Lower lobe of right lung (tissue), 2 donors: ENCODE measurements at places on chromosomes 3 and 15.

DNA sequence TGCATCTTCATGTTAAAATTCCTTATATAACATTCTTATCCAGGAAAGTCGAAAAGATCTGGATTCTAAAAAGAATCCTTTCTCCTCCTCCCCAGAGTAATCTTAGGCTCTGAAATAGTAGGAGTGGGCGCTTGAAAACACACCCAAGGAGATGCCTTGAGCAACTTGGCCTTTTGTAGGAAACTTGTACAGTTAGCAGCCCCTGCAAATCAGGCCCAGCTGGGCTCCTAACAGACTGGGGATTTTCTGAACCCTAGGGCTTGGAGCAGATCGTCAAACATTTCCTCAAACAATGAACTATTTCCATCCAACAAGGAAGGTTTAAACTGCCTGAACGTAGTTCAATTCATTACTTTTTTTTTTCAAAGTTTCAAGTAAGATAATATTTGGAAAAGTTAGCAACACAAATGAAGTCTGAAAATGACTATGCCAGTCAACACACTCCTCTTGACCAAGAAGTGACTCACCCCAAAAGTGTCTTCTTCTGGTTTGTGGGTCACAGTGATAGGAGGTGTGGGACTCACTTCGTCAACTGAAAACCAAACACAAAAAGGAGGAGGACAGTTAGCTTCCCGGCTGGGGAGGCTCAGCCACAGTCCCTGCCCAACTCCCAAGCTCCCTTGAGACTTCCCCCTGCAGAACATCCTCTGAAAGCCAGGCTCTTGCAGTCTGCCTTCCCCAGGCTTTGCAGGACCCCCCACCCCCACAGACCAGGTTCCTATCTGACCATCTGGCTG, 129.7 kb downstream of the NTRK3 start:
- DNase-seq, result no peak

GRCh38 chr3:38130631-38131065, 6.3 kb downstream of the ACAA1 start:
- DNase-seq, result no peak

DNA sequence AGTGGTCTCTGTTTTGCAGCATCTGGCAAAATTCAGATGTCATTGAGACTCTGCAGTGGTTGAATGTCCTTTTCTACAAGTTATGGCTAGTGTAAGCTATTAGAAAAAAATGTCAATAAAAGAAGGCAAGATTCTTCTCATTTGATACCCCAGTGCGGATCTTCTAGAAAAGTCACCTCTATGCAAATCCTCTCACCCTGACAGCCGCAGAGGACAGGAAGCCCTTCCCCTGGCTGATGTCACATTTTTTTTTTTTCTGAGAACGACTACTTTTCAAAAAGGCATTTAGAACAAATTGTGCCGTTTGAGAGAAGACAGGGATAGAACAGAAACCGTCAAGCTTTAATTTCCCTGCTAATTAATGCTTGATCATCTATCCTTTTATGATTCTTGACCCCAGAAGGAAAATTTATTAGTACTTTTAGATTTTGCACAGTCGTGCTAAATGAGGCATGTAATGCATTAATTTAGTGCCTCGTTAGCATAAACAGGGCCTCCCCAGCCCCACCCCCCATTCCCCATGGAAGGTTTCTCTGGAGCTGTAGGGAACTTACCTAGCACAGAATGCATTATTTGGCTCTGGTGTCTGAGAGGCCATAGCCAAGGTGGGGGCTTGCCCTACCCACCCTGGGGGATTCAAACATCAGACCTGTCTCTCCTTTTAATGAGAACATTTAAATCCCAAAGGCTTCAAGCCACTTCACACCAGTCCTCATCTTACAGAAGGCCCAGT, 183.8 kb downstream of the OPA1 start:
- DNase-seq, result no peak

GRCh38 chr3:112303764-112304325, 9.8 kb upstream of the SLC9C1 start:
- DNase-seq, result no peak

- DNase-seq, result no peak
Observed at GRCh38 chr3:48285675-48286074, 44.8 kb downstream of the ZNF589 start.

GRCh38 chr3:139044366-139045210, at the start of gene PRR23C:
TSS of gene PRR23C (minus strand) at chr3:139044892. CDS start at chr3:139044620, 272 bp downstream.
- DNase-seq, result no peak

- DNase-seq, result peak; percentile 41
Observed at GRCh38 chr3:13042715-13043271, 30.4 kb downstream of the IQSEC1 start.

GRCh38 chr15:55564347-55565145, 23.6 kb downstream of the PYGO1 start:
- no peak for DNase-seq

GRCh38 chr3:187006864-187007630, 76.7 kb downstream of the ST6GAL1 start:
- no peak for DNase-seq

DNA sequence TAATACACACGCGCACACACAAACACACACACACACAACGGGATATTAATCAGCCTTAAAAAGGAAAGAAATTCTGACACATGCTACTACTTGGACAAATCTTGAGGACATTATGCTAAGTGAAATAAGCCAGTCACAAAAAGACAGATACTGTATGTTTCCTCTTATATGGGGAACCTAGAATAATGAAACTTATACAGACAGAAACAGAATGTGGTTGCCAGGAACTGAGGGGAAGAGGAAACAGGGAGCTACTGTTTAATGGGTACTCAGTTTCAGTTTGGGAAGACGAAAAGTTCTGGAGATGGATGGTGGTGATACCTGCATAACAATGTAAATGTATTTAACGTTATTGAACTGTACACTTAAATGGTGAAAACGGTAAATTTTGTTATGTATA, 20.2 kb downstream of the ICE2 start:
- DNase-seq, result no peak

DNA sequence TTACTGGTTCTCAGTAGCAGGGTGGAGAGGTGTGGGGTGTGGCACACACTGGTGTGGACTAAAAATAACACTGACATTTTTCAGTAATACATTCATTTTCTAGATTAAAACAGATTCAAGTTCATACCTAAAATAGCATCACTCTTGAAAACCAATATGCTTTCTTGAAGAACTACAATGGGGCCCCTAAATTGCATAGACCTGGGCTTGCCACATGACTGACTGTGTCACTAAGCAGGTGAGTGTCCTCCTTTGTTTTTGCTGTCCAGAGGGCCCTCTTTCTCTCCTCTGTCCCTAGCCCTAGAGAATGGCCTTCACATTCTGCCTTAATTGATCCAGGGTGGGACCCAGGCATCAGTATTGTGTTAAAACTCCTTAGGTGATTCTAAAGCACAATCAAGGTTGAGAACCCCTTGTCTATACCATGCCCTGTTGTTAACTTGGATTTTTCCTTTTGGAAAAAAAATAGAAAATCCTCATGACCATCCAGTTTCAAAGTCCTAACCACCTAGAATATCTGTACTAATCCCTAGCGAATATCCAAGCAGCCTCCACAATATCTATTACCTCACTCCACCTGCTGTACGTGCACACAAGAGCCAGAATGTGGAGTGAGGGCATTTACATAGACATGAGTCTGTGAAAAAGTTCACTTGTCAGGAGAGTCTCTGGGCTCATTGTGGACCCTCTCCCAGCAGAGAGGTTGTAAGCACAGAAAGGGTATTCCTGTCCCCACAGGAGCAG, 18.7 kb upstream of the TMEM41A start:
- DNase-seq, result no peak

DNA sequence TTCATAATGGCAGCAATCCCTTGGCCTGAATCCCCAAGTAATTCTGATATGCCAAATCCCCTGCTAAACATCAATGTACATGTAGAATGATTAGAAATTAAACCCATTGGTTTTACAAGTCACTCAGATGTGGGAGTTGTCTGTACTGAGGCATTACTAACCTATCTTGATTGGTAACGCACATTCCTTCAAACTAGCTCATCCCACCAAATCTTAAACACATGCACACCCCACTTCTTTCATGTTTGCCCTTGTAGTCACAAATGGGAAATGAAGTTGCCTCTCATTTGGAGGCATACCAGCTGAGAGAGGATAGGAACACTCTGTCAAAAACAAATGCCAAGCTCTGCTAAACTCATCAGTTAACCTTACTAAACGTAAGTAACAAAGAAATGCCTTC, 29.1 kb upstream of the MAN2C1 start:
- no peak for DNase-seq

DNA sequence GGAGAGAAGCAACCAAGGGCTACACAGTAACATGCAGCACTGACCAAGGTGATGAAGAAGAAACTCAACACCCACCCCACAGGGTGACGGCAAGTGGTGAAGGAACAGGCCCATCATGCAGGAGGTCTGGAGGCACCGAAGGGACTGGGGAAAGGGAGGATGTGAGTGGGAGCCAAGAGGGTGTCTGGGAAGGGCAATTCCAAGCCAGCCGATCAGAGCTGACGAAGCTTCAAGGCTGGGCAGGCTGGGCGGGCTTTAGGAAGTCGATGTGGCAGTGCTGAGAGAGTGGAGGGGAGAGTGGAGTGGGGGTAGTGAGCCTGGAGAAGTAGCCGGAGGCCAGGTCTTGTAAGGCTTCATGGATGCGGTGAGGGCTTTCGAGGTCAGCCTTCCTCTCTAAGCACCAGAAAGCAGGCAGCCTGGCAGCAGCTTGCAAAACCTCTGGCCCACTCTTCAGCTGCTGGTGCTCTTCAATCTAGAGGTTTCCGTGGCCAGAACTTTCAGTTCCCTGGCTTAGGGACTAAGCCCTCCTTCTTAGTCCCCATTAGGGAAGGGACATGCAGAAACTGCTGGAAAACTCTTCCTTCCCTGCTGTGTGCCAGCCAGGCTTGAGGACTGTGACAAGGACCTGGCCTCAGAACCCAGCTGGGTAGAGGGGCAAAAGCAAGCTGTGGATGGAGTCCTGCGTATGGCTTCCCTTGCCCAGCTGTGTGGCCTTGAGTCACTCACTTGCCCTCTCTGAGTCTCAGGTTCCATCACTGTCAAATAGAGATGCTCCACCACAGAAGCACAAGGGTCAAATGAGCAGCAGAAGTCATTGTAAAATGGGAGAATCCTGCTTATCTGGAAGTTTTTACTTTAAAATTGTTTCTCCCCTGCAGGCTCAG, 72.1 kb downstream of the TLE3 start:
- DNase-seq, result no peak

DNA sequence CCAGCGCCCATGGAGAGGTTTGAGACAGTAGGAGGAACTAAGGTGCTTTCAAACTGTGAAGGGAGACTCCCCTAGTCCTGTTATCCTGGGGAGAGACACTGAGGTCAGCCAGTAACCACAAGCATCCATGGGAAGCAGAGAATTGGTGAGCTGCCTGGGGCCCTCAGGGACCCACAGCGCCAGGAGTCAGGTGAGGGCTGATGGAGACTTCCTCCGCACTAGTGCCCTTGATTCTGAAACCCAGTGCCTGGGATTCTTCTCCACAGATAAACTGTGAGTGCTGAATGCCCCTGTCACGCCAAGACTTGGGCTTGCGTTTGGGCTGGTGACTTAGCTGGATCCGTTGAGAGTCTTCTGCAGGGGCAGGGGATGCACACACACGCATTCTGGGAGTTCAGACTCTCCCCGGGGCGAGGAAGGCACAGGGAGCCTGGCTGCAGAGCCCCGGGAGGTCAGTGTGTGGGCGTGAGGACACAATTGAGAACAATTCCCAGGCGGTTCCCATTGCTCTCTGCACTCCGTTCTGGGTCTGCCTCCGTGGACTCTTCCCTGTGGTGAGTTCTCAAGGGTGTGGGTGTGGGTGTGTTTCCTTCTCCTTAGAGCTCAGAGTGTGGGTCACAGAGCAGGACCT, 37.9 kb upstream of the SLCO2A1 start:
- no peak for DNase-seq

GRCh38 chr3:20160230-20160629, 25.8 kb downstream of the SGO1 start:
- DNase-seq, result no peak

DNA sequence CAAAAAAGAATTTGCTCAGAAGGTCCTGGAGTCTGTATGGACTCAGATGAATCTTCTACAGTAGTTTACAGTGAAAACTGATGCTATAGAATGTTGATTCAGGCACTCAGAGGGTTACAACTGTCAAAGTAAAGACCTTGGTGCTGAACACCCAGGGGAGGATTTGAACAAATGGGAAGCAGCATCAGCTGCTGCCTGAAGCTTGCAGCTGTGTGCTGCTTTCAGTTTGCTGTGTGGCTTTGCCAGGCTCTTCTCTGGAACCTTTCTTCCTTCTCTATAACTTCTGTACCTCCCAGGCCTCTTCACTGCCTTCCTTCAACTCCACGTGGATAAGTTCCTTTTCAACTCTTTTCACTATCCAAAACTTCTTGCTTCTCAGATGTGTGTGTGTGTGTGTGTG, 214.2 kb downstream of the GRM7 start:
- no peak for DNase-seq

GRCh38 chr3:77204788-77205187, 164.9 kb downstream of the ROBO2 start:
- no peak for DNase-seq

GRCh38 chr3:187967993-187968392, 186.0 kb upstream of the LPP start:
- no peak for DNase-seq

DNA sequence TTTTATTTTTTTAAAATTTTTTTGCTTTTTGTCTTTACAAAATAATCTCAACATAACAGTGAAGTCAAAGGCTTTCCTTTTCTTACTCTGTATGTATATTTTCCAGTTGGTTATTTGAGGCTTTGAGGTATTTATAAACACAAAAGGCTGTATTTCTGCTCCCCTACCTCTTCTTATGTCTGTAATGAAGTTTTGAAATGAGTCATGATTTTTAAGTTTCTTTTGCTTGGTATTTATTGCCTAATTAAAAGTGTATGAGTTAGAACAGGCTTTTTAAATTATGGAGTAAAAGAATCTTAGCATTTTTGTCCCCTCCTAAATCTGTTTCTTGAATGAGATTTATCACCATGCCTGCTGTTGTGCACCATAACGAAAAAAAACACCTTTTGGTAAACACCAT, 66.0 kb downstream of the DCUN1D1 start:
- DNase-seq, result no peak

- no peak for DNase-seq
Observed at GRCh38 chr3:64901522-64901885, 213.7 kb upstream of the ADAMTS9 start.

DNA sequence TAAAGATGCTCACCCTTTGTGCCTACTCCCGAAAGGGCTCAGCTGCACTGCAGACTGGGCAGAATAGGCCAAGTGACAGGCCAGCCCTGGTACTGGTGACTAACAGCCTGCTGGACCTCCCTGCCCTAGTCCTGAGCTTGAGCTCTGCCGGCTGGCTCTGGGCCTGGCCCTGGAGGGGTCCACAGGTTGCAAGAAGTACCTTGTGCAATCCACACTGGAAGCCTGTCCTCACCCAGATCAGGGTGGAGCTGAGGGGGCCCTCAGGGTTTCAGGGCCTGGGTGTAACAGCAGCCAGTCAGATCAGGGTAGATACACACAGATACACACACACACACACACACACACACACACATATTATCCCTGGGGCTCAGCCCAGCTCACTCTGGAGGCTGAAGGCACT, 27.3 kb upstream of the PLA2G4D start:
- DNase-seq, result peak; percentile 80

- DNase-seq, result no peak
Observed at GRCh38 chr3:39910826-39911464, 101.5 kb downstream of the MYRIP start.

GRCh38 chr3:24496529-24497482, 2.2 kb upstream of the THRB start:
- peak; percentile 73 for DNase-seq

GRCh38 chr3:149536429-149536828, 61.9 kb downstream of the TM4SF4 start:
- peak; percentile 64 for DNase-seq

- no peak for DNase-seq
Observed at GRCh38 chr3:152047465-152047864, 174.0 kb downstream of the SUCNR1 start.

- no peak for DNase-seq
Observed at GRCh38 chr15:31957581-31957980, 72.7 kb upstream of the CHRNA7 start.

GRCh38 chr3:119352034-119352609, 57.9 kb downstream of the ARHGAP31 start:
- DNase-seq, result no peak
